ENCODE measurements at places on chromosomes 13 and 19.

GRCh38 chr13:79455331-79455730 lies 25.6 kb upstream of the NDFIP2 start:
- no peak for DNase-seq

DNA sequence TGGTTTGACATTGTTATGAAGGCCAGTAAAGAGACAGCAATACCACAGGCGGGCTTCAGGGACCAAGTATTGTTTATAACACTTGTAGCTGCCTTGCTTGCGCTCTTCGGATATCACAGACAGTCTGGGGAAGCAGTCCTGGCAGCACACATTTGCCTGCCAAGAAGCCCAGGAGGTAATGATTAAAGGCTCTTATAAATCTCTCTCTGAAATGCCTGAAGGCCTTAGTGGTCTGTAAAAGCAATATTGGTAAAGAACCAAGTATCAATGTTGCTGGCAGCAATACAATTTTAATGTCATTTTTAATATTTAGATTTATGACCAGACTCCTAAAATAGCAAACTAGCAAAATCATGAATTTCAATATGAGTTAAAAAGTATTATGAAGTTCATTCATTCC lies 1312.4 kb downstream of the PCDH9 start:
- no peak for DNase-seq

- DNase-seq = no peak
Measured at GRCh38 chr13:25447396-25447795, 75.6 kb downstream of the ATP8A2 start.

GRCh38 chr19:51333836-51334460 lies 8.0 kb downstream of the VSIG10L start:
- DNase-seq = no peak

DNA sequence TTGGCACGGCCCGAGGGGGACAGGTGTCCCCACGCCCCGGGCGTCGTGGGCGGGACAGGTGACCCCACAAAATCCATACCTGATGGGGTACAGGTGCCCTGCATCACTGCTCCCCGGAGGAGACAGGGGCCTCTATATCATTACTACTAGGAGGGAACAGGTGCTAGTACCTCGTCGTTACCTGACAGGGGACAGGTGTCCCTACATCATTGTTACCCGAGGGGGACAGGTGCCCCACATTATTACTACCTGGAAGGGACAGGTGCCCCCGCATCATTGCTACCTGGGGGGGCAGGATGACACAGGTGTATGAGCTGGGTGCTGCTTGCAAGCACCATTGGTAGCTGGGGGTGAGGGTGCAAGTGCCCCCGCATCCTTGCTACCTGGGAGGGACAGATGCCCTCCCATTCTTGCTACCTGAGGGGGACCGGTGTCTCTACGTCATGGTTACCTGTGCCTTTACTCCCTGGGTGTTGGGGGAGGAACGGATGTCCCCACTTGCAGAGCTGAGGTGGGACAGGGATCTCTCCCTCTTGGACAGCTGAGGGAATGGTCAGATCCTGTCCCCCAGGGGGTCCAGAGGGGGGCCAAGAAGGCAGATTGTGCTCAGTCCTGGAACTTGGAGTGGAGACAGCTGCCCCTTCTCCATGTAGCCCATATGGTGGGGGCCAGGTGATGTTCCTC lies 620 bp downstream of the CRTC1 start:
- DNase-seq = peak; percentile 19

DNA sequence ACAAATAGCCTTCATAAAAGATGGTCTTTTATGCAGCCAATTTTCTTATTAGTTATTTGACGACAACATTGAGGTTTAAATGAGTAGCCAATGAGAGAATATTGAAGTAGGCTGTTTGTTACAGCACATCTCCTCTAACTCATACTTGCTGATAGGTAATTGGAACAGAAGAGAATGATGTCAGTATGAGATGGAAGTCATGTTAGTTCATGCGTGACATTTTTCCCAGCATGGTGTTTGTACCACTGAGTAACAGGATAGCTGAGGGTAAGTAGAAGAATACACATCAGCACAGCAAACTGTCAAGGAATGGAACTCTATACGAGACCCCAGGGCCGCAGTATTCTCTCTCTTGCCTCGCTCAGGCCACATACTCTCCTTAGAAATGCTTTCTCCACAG lies 37.2 kb downstream of the COL4A2 start:
- DNase-seq = no peak

DNA sequence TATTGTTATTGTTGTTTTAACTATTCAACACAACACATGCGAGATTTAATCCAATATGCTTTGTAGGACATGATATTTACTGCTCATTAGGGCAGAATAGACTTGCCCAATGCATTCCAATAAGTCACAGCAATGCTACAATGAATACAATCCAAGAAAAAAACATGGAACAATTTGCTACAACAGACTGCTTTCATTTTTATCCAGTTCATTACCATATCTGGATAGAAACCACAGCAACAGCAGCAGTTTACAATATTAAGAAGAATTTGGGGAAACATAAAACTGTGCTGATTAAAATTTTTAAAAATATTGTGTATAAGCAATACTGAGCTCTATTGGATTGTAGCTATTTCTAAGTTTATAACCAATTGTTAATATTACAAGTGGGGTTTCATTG lies 833.0 kb downstream of the DIAPH3 start:
- DNase-seq = no peak

DNA sequence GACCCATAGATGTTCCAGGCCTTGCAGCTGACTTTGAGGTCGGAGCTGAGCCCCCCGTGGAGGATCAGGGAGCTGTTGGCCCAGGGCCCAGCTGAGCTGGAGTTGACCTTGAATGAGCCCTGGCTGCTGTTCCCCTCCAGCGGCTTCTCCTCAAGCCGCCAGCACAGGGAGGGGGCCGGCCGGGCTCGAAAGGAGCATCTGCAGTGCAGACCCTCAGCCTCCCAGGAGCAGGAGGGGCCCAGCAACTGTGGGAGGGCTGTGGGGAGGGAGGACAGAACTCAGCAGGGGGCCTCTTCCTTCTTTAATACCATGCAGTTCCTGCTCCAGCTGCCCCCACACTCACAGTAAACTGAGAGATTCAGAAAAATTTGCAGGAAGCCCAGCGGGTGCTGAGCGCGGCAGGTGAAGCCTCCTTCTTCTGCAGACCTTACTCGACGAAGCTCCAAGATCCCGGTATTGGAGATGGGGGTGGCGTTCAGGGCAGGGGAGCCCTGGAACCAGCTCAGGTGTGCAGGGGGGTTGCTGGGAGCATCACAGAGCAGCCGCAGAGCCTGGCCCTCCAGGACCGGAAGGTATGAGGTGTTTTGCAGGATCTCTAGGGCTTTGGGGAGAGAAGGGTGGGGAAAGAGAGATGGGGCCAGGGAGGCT lies 2.6 kb downstream of the SIGLEC5 start:
- no peak for DNase-seq

GRCh38 chr13:80712026-80712425 lies 371.1 kb upstream of the SPRY2 start:
- DNase-seq = no peak

DNA sequence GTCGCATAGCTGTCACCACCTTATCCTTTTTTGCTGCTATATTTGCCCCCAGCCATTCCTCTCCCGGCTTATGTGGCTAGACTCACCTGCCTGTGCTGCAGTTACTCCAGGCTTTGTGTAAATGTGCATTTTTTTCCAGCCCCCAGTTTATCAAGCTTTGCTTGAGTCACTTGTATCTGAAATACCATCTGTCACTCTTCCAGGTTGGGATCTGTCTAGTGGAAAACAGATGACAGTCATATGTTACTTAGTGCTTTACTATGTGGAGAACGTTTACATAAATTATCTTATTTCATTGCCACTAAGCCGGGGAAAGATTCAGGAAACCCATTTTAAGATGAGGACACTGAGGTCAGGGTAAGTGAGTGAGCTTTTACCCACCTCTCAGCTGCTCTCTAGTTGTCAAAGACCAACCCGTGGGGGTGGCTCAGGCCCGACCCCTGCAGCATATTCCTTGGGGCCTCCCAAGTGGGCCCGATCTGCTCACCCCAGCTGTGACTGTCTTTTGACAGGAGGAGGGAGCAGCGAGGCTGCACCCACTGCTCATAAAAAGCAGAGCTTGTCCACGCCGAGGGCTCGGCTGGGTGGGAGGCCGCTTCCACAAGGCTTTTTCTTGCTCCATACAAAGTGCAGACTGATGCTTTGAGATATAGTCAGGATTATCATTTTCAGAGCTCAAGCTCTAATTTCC lies 7.2 kb downstream of the GJB2 start:
- no peak for DNase-seq

- DNase-seq = peak; percentile 98
Measured at GRCh38 chr19:50203281-50204080, at the start of gene MYH14. MYH14 (plus strand) TSS chr19:50203622; CDS start chr19:50210366, 6,744 bp downstream.

DNA sequence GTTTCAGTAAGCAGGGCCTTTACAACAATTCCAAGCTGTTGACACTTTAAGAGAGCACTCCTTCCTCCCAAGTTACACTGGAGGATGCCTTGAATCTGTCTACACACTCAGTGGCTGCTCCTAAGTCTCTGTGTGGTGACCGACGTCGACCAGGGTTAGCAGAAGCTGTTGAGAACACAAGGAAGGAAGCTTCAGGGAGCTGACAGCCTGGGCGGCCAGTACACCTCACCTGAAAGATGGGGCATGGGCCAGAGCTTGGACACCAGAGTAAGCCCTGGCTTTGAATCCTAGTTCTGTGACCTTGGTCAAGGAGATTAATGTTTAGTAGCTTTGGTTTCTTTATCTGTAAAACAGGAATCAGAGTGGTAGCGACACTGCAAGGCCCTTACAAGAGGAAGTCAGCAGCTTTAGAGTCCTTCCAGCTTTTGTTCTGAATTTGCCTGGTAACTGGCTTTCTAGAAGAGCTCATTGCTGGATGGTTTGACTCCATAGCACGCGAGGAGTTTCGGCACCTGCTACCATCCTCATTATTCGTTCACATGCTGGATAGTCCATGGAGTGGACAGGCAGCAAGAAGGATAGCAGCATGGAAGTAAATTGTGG lies 214.2 kb downstream of the FGF9 start:
- DNase-seq = no peak

DNA sequence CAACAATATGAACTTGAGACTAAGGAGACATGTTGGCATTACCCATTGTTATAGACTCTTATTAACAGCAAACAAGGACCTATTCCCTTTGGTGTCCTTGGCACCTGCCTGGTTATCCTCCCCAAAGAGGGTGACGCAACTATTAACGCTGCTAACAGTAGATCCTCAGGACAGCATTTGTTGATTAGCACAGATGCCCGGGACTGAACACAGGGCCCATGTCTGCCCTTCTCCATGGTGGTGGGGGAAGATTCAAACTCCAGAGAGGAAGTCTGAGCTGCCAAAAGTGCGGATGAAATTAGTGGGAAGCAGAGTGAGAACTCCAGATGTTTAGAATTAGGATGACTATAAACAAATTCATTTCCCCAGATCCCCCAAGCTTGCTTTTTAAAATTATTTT lies 101.2 kb upstream of the RAP2A start:
- DNase-seq = no peak

GRCh38 chr13:20491926-20492435 lies 33.7 kb downstream of the CRYL1 start:
- DNase-seq = no peak

DNA sequence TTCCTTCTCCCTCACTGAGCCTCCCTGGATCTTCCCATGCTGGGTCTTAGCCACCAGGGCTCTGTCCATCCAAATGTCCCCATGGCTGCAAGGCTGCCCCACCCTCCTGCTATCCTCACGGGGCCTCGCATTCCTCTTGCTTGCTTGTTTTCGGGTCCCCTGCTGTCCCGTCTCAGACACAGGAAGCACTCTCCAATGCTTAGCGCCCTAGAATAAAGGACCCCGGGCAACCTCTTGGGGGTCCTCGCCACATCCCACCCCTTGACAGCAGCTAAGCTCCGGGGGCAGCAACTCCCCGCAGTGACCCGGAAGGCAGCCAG lies 23.7 kb downstream of the SH3GL1 start:
- no peak for DNase-seq

GRCh38 chr19:49347835-49348234 lies 12.6 kb downstream of the CD37 start:
- DNase-seq = peak; percentile 78

GRCh38 chr13:110876609-110877008 lies 38.3 kb downstream of the ANKRD10 start:
- DNase-seq = no peak

- no peak for DNase-seq
Measured at GRCh38 chr19:32220951-32221350, 124.5 kb upstream of the ZNF507 start.

- no peak for DNase-seq
Measured at GRCh38 chr13:49373716-49374115, 70.1 kb downstream of the CAB39L start.

DNA sequence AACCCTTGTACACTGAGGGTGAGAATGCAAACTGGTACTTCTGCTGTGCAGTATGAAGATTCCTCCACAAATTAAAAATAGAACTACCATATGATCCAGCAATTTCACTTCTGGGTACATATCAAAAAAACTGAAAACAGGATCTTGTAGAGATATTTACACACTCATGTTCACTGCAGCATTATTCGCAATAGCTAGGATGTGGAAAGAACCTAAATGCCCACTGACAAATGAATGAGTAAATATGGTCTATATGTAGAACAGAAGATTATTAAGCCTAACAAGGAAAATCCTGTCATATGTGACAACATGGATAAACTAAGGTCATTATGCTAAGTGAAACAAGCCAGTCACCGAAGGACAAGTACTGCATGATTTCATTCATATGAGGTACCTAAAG lies 304.7 kb downstream of the ENOX1 start:
- no peak for DNase-seq

DNA sequence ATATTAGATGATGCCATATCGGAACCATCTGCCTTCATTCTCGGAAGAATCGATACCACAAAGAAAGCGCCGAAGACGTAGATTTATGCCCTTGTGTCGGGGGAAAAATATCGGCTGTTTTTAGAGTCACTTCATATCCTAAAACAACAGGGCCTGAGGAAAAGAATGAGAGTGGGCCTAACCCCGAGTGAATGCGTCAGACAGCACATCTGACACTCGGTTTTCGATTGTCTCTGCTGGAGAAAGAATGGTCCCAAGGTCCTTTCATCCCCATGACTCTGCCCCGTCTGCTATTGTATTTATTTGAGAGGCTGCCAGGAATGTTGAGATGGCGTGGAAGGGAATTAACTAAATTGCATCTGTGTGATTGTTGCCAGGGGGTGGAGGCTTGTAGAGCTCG lies 46.1 kb downstream of the CHST8 start:
- DNase-seq = no peak

DNA sequence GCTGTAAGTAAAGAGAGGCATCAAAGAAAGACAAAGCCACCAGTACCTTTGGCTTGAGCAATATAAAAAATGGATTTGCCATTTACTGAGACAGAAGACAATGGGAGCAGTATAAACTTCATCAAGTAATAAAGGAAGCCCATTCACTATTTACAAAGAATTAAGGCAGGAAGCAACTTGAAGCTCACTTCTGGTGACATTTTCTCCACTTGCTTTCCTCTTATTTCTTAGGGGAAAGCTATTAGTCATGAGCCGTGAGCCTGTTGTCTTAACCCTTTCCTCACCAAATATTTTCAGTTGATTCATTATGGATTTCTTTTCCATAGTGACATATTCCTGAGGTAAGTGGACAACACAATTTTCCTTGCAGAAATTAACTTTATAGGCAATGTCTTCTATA lies 156.8 kb downstream of the DNAJC3 start:
- no peak for DNase-seq

All from SW480 (cell line).